GM12864 (cell line): ENCODE measurements at places on chromosomes 12 and 14.

DNA sequence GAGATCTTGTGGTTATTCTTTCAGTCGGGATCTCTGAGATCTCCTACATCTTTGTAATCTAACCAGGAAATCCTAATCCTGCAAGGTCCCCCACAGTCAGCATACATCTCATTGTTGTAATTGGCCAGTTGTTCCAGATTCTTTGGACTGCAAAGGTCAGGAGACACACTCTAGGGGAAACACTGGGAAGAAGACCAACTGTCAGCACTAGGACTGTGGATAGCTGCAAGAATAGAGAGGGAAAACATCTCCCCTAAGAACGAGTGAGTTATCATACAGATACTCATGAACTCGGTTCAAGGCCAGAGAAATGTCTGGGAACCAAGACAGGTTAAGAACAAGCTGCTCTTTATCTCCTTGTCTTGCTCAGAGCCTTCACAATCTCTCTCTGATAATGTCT lies 217.9 kb upstream of the TMPO start:
- no peak for DNase-seq

DNA sequence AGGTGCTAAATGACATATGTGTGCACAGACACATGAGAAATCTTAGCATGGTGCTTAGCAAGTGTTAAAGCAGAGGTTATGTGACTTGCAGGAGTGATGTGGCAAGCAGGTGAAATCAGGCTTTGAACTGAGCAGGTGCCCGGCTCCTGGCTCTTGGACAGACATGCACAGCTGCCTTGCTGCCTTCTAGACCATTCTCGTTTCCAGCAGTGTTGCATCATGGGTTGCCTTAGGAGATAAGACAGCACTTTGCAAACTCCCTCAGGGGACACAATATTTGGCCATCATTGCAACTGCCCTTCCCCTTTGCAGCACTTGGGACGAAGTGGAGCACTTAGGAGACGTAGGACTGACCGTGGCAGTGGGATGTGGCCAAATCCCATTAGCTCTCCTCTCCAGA lies 17.2 kb upstream of the GSC start:
- no peak for DNase-seq

GRCh38 chr14:87043667-87044200 lies 949.2 kb downstream of the GALC start:
- DNase-seq: no peak

GRCh38 chr12:88325076-88325815 lies 183.1 kb downstream of the TMTC3 start:
- no peak for DNase-seq

GRCh38 chr12:124487834-124488165 lies 79.6 kb downstream of the NCOR2 start:
- no peak for DNase-seq

GRCh38 chr12:132363661-132364347 lies 34.4 kb upstream of the GALNT9 start:
- no peak for DNase-seq

- no peak for DNase-seq
These were observed 670 bp downstream of the CCNB1IP1 start for GRCh38 chr14:20332431-20332787.

GRCh38 chr12:69388371-69388770 lies 28.8 kb downstream of the YEATS4 start:
- no peak for DNase-seq

- no peak for DNase-seq
These were observed 14.1 kb downstream of the RILPL1 start for GRCh38 chr12:123519141-123520001.

DNA sequence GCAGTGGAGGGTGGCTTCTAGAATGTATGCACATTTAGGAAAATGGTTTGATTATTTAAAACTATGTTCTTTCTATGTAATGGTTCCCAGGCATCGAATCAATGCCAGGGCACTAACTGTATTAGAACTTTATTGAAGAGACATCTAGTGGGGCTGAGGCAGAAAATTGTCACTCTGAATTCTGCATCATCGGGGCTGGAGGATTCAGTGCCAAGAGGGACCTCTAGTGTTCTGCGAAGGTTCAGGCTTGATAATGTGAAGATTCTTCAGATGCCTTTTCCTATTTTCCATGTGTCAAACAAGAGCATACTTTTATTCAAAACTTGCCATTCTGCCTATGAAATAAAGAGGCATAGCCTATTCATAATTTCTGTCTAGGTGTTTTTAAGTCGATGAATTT lies 146.3 kb downstream of the CAND1 start:
- no peak for DNase-seq

GRCh38 chr14:50943943-50944646 lies at the start of gene PYGL:
Gene PYGL, minus strand, starts transcription at chr14:50944483. Its CDS starts 80 bp downstream, at chr14:50944403.
- DNase-seq: no peak

DNA sequence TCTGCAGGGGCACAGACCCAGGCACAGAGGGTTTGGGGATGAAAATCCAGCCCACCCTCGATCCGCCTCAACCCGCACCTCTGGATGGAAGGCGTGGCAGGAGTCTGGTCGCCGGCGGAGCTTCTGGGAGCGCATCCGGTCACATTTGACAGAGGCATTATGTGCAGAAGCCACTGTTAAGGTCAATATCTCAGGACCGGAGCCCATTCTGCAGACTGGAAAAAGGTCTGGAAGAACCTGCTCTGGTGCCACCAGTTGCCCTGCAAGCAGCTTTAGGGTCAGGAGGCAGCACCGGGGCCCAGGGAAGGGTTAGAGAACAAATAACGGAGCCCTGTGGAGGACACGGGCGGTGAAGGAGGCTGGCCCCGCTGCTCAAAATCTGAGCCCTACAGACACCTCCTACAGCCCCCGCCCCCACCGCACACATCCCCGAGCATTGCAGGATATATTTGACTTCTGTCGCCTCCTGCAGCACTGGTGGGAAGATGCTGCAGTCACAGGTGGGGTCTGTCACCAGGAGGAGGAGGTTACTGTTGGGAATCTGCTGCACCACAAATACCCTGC lies 25.1 kb upstream of the LRTM2 start:
- no peak for DNase-seq

DNA sequence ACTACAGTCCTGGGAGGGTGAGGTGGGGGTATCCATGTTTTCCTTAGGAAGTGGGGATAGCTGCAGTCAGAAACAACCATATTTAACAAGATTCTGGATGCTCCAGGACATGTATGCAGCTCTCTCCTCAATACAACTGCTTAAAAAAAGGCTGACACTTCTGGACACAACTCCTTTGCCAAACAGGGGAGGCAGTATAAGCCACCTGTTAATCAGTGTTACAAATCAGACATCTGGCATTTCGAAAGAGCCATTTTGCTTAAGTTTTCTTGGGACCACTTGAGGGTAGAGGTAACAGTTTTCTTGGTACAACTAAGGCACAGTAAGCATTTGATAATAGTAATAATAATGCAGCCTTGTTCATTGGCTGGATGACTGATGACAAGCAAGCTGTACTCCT lies 47.1 kb downstream of the RPGRIP1 start:
- no peak for DNase-seq

DNA sequence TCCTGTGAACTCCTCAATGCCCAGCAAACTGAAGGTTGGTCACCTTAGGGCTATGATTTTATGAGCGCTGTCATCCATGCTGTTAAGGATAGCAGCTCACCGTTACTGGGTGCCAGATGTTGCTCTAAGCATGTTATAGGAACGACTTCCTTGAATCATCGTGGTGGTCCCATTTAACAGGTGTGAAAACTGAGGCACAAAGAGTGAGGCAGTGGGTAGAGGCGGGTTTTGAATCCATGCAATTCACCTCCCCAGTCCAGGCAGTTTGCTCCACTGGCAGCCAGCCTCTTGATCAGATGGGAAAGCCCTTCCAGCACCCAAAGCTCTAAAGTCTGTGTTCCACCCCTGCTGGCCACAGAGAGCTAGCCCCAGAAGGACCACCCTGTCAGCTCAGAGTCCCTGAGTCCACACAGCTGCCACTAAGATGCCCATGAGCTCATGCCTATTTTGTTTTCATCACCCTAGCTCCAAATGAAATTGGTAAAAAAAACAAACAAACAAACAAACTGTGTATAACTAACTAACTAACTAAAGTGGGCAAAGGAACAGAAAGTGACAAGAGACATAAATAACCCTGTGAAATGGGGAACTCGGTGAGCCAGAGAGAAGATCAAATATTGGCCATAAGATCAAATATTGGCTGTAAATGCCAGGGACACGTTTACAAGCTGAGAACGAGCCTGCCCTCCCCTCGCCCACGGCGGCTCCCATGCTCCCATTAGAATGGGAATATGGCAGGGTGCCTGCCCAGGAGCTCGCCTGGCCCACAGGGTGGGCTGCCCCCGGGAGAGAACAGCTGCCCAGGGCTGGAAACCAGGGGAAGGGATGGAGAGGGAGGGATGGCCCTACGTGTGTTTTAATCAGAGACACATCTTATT lies 72.3 kb upstream of the RFLNA start:
- no peak for DNase-seq
